ENCODE measurements at places on chromosomes 1 and 21.

- no peak for DNase-seq
Measured at GRCh38 chr1:22376976-22377375, 74.7 kb upstream of the ZBTB40 start.

DNA sequence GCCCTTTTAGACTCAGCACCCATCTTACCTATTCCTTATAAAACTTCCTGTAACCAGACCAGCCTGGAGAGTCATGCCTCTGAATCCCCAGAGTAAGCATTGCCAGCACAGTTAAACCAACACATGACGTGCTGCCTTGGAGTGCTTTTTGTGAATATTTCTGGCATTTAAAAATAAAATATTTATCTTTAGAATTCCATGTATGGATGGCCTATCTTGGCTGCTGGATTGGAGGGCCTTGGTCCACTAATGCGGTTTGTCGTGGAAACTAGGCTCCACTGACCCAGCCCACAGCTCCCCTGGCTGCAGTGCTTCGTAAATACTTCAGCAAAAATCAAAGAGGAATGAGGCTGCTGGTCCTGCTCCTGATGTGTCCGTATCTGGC, 17.5 kb downstream of the MTARC1 start:
- DNase-seq = no peak

- DNase-seq = no peak
Measured at GRCh38 chr21:33966324-33966949, 50.8 kb upstream of the ATP5PO start.

DNA sequence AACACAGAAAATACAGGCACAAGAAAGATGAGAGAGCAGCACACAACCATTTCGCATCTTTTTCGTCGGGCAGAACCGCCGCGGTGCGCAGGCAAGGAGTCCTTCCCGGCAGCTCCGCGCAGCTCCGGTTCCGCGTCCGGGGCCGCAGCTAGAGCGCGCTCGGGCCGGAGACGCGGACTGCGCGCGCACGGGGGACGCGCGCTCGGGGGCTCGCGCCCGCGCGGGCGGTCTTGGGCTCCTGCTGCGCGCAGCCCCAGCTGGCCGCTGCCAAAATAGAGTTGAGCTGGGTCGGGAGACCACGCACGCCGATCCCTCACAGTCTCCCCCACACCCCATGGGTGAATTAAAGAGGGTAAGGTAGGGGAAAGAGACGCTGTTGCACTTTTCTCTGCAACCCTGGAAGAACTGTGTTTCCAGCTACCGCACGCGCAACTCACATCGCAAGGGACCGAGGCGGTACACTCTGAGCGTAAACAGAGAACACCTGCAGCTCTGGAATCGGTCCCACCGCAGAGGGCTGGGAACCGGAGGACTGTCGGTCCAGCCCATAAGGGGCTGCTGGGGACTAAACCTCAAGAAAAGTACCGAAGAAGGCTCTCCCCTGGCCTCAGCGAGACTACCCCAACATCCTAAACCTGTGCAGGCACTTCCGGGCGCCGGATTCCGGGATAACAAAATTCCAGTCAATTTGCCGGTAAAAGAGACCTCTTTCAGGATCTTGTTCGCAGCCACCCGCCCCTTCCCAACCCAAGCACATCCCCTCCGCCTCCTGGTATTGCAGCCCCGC, 1.7 kb downstream of the NR5A2 start:
- DNase-seq = no peak

DNA sequence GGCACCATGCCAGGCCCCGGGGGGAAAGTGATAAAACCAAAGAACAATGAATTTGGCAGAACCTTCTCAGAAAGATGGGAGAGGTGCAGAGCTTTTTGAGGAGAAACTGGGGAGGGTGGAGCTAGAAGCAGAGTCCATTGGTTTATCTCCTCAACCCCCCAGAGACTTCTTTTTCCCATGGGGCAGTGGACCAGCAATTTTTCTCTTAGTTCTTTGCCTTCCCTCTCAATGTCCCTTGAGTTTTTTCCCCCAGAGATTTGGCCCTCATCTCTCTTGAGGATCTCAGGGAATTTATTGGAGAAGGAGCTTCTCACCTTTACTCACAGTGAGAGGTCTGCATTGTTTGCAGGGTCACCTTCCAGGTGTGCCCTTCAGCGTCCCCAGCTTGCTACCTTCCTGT, 5.3 kb upstream of the ARHGEF11 start:
- no peak for DNase-seq

DNA sequence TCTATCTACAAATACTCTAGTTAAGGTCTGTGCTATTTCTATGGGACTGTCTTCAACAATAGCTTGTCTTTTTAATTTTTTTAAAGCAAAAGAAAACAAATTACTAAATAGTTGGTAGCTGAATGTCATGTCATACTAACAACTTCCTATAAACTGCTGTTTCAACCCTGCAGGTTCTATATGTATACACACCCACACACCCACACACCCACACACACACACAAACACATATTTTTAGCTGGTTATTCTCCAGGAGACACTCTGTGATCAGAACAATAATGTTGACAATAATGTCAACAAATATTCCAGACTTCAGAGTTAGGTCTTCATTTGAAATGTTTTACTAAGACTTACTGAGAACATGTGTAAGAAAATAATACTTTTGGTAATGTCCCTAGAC, 66.7 kb downstream of the AK5 start:
- DNase-seq = no peak
